ENCODE measurements at places on chromosomes 1 and 21. TPM values are rescaled to one million over a fixed set of nuclear protein-coding genes. Genes with fewer than 3 reads are reported as not detected.

DNA sequence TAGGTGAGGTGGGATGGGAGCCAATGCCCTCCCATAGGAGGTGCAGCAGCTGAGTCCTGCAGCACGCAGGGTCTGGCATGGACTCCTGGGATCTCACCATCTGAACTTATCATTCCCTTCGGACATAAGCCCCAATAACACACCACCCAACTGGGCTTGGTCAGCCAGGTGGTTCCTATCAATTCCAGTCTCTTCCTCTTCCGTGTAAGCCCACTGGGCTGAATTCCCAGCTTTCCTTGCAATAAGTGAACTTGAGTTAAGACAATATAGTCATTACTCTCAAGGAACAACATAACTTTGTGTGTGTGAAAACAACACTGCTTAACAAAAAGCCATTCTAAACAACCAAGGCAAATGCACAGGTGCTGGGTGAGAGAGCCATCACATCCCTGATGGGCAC, 86.6 kb upstream of the EDN2 start:
- no peak overlapping the region for H3K27ac ChIP-seq
- H3K4me1 ChIP-seq: peaks cover 4% of the 10 kb centered on the region

- H3K4me1 ChIP-seq: no peaks in the 10 kb centered on the region
- no peak overlapping the region for H3K4me3 ChIP-seq
- H3K27me3 ChIP-seq: no peaks in the 10 kb centered on the region
- no peak for DNase-seq
- H3K36me3 ChIP-seq: peaks cover 11% of the 10 kb centered on the region
Observed at GRCh38 chr1:55054396-55054795, 15.0 kb downstream of the PCSK9 start.

- no peaks in the 10 kb centered on the region for H3K36me3 ChIP-seq
- no peak overlapping the region for H3K4me3 ChIP-seq
- H3K4me1 ChIP-seq: peaks cover under 1% of the 10 kb centered on the region
- no peak for DNase-seq
Observed at GRCh38 chr1:64527165-64527564, 57.2 kb downstream of the CACHD1 start.

DNA sequence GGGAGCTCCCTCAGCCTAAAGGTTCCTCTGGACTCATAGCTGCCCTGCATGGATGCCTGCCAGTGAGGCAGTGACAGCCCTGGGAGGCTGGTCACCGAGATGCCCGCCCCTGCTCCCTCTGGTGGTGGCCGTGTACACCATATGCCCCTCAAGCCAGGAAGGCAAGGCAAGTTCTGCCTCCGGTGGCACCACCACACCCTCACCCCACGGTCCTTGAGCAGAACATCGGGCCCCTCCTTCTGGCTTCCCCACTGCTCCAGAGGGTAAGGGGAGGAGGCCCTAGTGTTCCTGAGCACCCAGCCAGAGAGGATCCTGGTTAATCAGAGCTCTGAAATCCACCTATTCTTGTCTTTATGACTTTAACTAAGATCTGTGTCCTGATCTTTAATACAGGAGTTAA, 1.5 kb upstream of the S100A14 start:
- H3K4me1 ChIP-seq: peaks cover 53% of the 10 kb centered on the region
- no peaks in the 10 kb centered on the region for H3K27me3 ChIP-seq
- peak; percentile 57 for DNase-seq
- H3K27ac ChIP-seq: peak overlapping the region; percentile 79
- no peaks in the 10 kb centered on the region for H3K36me3 ChIP-seq

GRCh38 chr1:205359771-205360565, 3.2 kb upstream of the KLHDC8A start:
- no peak for DNase-seq
- no peaks in the 10 kb centered on the region for H3K36me3 ChIP-seq
- H3K27ac ChIP-seq: no peak overlapping the region

DNA sequence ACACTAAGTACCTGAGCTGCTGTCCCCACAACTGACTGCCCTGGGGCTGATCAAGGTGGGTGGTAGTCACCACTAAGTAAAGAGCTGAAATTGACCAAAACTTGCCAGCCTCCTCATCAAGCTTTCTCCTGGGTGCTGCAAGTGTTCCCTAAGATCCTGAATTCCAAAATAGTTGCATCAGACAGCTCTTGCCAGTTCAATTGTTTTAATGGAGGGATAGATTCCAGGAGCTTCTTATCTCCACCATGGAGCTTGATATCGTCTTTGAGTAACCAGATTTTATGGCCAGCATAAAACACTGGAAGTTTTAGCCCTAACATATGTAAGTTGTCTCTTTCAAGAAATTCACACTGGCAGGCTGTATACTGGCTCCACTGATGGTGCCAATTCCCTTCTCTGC, 90.3 kb downstream of the NID1 start:
- no peak overlapping the region for H3K27ac ChIP-seq
- H3K36me3 ChIP-seq: no peaks in the 10 kb centered on the region
- DNase-seq: no peak
- H3K4me1 ChIP-seq: peaks cover 4% of the 10 kb centered on the region
- H3K27me3 ChIP-seq: no peaks in the 10 kb centered on the region
- H3K4me3 ChIP-seq: no peak overlapping the region

- H3K27ac ChIP-seq: no peak overlapping the region
- H3K36me3 ChIP-seq: no peaks in the 10 kb centered on the region
- peaks cover 30% of the 10 kb centered on the region for H3K4me1 ChIP-seq
- DNase-seq: no peak
Observed at GRCh38 chr1:54410359-54410758, 4.2 kb upstream of the SSBP3 start.

DNA sequence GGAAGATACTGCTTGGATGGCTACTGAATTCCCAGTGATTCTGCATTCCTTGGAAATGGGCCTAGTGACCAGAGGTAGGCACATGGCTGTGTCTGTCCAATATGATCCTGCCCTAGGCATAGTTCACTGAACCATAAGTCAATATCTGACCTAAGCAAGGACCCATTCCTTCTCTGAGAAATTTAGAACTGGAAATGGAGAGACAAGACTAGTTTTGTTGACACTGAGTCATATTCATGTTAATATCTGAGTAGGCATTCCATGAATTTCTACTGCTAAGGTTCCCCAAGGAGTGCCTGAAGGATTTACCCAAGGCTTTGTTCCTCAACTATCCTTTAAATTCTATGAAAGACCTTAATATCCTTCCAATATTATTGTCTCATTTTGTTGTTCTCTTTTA, 329.8 kb upstream of the BEND5 start:
- H3K27me3 ChIP-seq: no peaks in the 10 kb centered on the region
- no peak overlapping the region for H3K4me3 ChIP-seq
- no peak for DNase-seq
- no peaks in the 10 kb centered on the region for H3K4me1 ChIP-seq
- H3K36me3 ChIP-seq: no peaks in the 10 kb centered on the region

- no peaks in the 10 kb centered on the region for H3K27me3 ChIP-seq
- no peak overlapping the region for H3K4me3 ChIP-seq
- no peak for DNase-seq
Observed at GRCh38 chr1:156203331-156203730, 9.4 kb downstream of the SLC25A44 start.

DNA sequence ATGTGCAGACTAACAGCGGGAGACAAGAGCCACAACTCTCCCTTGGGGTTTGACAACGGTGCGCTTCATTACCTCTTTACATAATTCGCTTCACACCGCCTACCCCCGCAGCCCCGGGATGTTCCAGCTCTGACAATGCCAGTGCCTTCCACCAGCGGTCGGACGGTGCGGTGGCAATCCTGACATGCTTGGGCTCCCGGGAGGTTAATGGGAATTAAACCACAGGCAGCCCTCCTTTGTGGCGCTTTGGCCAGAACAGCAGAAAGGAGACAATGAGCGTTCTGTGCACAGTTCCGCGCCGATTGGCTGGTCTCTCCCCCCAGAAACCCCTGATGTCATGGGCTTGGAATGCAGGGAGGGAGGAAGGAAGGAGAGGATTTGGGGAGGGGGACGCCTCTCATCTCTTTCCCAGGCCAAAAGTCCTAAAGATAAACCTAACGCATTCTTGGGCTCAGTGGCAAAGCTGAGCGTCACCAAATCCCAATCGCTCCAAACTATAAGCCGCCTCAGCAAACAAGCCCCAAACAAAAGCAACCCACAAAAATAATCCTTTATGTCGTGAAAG, 1.3 kb downstream of the CNN3 start:
- H3K4me1 ChIP-seq: peaks cover 11% of the 10 kb centered on the region
- no peaks in the 10 kb centered on the region for H3K36me3 ChIP-seq
- DNase-seq: peak; percentile 72
- no peaks in the 10 kb centered on the region for H3K27me3 ChIP-seq
- H3K4me3 ChIP-seq: peak overlapping the region; percentile 86
- H3K27ac ChIP-seq: peak overlapping the region; percentile 89

GRCh38 chr1:184389446-184389845, 2.6 kb downstream of the C1orf21 start:
- H3K27ac ChIP-seq: no peak overlapping the region
- H3K4me3 ChIP-seq: no peak overlapping the region
- no peaks in the 10 kb centered on the region for H3K4me1 ChIP-seq
- no peaks in the 10 kb centered on the region for H3K27me3 ChIP-seq

- no peak overlapping the region for H3K4me3 ChIP-seq
- H3K4me1 ChIP-seq: peaks cover 5% of the 10 kb centered on the region
Observed at GRCh38 chr1:39043513-39043912, 17.4 kb downstream of the NDUFS5 start.

GRCh38 chr1:46302641-46303037, 777 bp downstream of the LRRC41 start:
- H3K27ac ChIP-seq: peak overlapping the region; percentile 94
- H3K36me3 ChIP-seq: peaks cover 14% of the 10 kb centered on the region
- H3K4me1 ChIP-seq: peaks cover 19% of the 10 kb centered on the region
- H3K27me3 ChIP-seq: no peaks in the 10 kb centered on the region

GRCh38 chr1:43878854-43879253, 54.7 kb upstream of the ARTN start:
- H3K36me3 ChIP-seq: no peaks in the 10 kb centered on the region
- no peaks in the 10 kb centered on the region for H3K27me3 ChIP-seq
- DNase-seq: no peak
- H3K4me3 ChIP-seq: no peak overlapping the region
- H3K4me1 ChIP-seq: peaks cover 52% of the 10 kb centered on the region

DNA sequence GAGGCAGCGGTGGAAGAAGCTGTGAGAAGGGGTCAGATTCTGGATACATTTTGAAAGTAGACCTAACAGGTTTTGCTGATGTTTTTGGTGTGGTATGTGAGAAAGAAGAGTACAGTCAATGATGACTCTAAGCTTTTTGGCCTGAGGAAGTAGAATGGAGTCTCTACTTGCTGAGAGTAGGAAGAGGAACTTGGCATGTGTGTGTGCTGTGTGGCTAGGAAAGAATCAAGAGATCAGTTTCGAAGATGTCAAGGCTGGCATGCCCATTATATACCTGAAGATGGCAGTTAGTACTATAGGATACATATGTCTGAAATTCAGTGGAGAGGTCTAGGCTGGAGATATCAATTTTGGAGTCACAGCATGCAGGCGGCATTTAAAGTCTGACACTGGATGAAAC, 64.4 kb downstream of the MAB21L3 start:
- no peak overlapping the region for H3K4me3 ChIP-seq
- H3K4me1 ChIP-seq: peaks cover 8% of the 10 kb centered on the region
- DNase-seq: no peak
- no peaks in the 10 kb centered on the region for H3K36me3 ChIP-seq
- H3K27me3 ChIP-seq: peaks cover 12% of the 10 kb centered on the region

GRCh38 chr1:7043719-7044535, 258.7 kb downstream of the CAMTA1 start:
- no peak overlapping the region for H3K27ac ChIP-seq
- H3K36me3 ChIP-seq: no peaks in the 10 kb centered on the region
- DNase-seq: no peak
- no peaks in the 10 kb centered on the region for H3K4me1 ChIP-seq
- peaks cover 14% of the 10 kb centered on the region for H3K27me3 ChIP-seq

GRCh38 chr1:58849551-58849950, 65.7 kb upstream of the JUN start:
- no peak overlapping the region for H3K4me3 ChIP-seq
- no peaks in the 10 kb centered on the region for H3K27me3 ChIP-seq
- peak overlapping the region; percentile 48 for H3K27ac ChIP-seq
- no peaks in the 10 kb centered on the region for H3K36me3 ChIP-seq
- no peak for DNase-seq
- H3K4me1 ChIP-seq: peaks cover 40% of the 10 kb centered on the region

GRCh38 chr1:56255516-56256152, 323.7 kb downstream of the PLPP3 start:
- H3K4me1 ChIP-seq: no peaks in the 10 kb centered on the region
- no peak for DNase-seq
- H3K36me3 ChIP-seq: no peaks in the 10 kb centered on the region

CD2 gene
- total RNA-seq: 0.57 TPM

FLG2 gene
- total RNA-seq: not detected

S100A3 gene
- 4.2 TPM for total RNA-seq

PTCH2 gene
- total RNA-seq: 1.3 TPM

CACNA1E gene
- 0.02 TPM for total RNA-seq

CCDC17 gene
- total RNA-seq: 2.4 TPM

CDC7 gene
- 24.5 TPM for total RNA-seq

TNFAIP8L2 gene
- not detected for total RNA-seq

GPR157 gene
- total RNA-seq: 7.7 TPM

USP21 gene
- total RNA-seq: 22.1 TPM

TP73 gene
- 19.2 TPM for total RNA-seq
